ENCODE measurements at places on chromosomes 7 and 10.

GRCh38 chr10:111130471-111130870 is 53.6 kb downstream of the ADRA2A start:
- no peak overlapping the region for H3K27ac ChIP-seq
- no peaks in the 10 kb centered on the region for H3K4me1 ChIP-seq
- DNase-seq, result no peak
- no peak overlapping the region for H3K4me3 ChIP-seq

- no peaks in the 10 kb centered on the region for H3K4me1 ChIP-seq
- DNase-seq, result no peak
- no peak overlapping the region for H3K27ac ChIP-seq
- no peaks in the 10 kb centered on the region for H3K36me3 ChIP-seq
- no peaks in the 10 kb centered on the region for H3K27me3 ChIP-seq
Measured at GRCh38 chr10:4101918-4102654, 317.1 kb upstream of the KLF6 start.

DNA sequence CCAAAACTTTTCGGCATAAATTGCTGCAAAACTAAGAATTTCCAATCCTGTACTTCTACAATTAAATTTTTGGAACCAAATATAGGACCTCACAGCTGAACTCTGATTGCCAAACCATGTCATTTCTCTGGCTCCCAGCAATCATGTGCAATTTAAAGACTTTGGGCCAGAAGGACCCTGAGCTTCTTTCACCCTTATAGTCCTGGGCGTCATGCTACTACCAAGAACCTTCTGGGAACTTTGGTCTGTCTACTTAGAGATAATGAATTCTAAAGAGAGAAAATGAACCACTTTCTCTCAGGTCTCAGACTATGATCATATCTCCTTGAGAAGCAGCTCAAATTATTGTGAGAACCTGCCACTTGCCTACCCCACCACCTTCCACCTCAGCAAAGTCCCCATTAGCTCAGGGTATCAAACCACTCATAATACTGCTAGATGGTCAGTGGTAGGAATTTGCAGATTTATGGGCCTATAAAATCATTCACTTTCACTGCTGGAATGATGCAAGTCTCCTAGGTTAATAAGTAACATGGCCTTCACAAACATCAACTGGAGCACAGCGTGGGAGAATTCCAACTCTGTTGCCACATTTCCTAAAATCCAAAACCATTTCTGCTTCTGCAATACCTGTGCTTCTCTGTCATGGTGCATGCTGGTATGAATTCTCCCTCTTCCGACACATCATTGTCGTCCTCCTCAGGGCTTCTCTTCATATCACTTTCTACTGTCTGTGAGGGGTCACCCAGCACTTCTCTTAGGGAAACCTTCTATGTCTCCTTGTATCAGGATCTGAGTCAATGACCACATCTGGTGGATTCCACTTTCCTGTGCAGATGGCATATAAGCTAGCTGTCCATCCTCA is 6.6 kb upstream of the WDR91 start:
- no peak for DNase-seq
- H3K4me1 ChIP-seq, result no peaks in the 10 kb centered on the region
- no peaks in the 10 kb centered on the region for H3K36me3 ChIP-seq
- no peak overlapping the region for H3K27ac ChIP-seq
- no peaks in the 10 kb centered on the region for H3K27me3 ChIP-seq
- H3K4me3 ChIP-seq, result no peak overlapping the region

DNA sequence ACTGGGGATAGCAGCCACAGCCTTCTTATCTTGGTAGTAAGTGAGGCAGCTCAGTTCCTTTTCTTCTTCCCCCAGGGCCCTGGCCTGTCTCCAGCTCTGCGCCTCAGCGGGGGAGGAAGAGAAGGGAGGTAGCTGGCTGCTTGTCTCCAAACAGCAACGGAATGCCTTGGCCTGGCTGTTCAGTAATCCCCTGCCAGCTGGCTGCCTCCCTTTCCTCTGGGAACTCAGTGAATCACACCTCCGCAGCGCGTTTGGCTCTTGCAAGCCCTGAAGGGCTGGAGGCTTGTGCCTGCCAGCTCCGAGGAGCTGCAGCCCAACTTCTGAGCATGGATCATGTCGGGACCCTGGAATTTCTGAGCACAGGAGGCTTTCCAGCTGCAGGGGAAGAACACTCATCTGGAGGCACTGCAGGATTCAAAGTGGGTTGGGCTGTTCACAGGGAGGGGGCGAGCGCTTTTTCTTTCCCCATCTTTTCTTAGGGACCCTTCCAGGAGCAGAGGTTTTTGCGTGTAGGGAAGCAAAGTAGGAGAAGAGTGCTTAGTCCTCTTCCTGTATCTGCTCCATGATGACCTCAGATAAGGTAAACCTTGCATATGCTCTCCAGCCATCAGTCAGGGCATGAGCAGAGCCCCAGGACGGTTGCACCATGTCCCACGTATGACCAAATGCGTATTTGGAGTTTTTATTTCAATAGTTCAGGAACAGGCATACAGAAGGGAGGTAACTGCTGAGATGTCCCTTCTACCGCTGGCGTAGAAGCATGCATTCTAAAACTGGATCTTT is 253.2 kb upstream of the INHBA start:
- H3K36me3 ChIP-seq, result no peaks in the 10 kb centered on the region
- no peak overlapping the region for H3K27ac ChIP-seq
- DNase-seq, result no peak
- peaks cover 25% of the 10 kb centered on the region for H3K27me3 ChIP-seq

DNA sequence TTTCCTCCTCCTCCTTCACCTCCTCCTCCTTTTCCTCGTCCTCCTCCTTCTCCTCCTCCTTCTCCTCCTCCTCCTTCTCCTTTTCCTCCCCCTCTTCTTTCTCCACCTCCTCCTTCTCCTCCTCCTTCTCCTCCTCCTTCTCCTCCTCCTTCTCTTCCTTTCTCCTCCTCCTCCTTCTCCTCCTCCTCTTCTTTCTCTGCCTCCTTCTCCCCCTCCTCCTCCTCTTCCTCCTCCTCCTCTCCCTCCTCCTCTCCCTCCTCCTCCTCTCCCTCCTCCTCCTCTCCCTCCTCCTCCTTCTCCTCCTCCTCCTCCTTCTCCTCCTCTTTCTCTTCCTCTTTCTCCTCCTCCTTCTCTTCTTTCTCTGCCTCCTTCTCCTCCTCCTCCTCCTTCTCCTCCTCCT is 13.6 kb downstream of the PLXNA4 start:
- no peak overlapping the region for H3K4me3 ChIP-seq
- no peaks in the 10 kb centered on the region for H3K4me1 ChIP-seq
- peaks cover 34% of the 10 kb centered on the region for H3K27me3 ChIP-seq
- no peak overlapping the region for H3K27ac ChIP-seq
- H3K36me3 ChIP-seq, result no peaks in the 10 kb centered on the region

- H3K4me3 ChIP-seq, result no peak overlapping the region
- no peak overlapping the region for H3K27ac ChIP-seq
- DNase-seq, result no peak
- H3K4me1 ChIP-seq, result no peaks in the 10 kb centered on the region
- H3K27me3 ChIP-seq, result no peaks in the 10 kb centered on the region
Measured at GRCh38 chr7:35437619-35438275, 183.8 kb upstream of the TBX20 start.

DNA sequence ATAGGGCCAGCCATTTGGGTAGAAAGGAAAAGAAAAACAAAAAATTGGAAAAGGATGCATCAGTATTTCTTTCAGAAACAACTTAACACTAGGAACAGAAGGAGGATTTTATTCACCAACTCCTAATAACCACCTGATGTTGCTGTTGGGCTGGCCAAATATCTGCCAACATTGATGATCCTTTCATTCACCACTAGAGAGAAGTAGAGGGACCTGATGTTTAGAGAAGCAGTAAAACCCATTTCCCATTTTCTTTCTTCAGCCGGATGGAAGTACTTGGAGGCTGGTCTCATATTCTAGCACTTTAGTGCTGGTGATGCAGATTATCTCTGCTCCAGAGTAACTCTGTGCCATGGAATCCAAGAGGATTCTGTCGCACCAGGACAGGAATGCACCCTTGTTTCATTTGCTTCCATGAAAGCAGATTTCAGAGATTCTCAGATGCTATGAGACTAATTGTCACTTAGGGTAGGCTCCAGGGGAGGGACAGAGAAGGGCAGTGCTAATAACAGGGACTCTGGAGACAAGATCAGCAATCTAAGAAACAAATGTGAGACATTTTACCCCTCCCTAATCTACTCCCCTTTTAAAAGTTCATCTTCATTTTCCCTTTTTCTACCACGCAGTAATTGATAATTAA is 3.1 kb downstream of the KLLN start:
- H3K36me3 ChIP-seq, result no peaks in the 10 kb centered on the region
- no peak overlapping the region for H3K4me3 ChIP-seq
- no peaks in the 10 kb centered on the region for H3K27me3 ChIP-seq
- DNase-seq, result no peak

DNA sequence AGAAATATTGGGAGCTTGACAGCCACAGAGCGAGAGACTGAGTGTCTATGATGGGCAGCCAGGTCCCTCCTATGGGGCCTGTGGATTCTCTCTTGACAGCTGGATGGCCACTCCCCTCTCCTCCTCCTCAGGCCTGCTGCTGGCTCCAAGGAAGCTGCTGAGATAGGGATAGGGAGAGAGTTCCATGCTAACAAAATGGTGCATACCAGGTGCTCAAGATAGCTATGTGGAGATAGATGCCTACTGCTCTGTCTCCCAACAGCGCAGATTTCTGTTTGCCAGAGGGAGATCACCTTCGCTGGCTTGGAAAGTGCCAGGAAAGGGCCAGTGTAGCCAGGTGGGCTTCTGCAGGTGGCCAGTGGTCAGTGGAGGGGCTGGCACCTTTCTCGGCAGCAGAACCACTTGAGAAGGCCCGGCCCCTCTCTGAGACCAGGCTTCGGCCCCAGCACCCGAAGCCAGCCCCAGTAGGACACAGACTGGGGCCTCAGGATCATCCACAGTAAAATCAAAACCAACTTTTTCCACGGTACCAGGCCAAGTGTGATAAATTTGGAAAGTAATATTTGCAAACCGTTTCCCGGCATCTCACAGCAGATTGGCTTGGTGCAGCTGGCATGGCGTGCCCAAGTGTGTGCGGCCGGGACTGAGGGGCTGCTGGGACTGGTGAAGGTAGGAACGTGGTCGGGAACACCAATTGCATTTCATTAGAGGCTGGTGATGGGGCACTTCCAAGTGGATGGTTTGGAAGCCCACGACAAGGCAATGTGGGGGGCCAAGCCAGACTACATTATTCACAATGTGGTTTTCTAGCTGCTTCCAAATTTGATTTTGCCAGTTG is 139.6 kb downstream of the PTPN20 start:
- DNase-seq, result no peak
- H3K4me1 ChIP-seq, result no peaks in the 10 kb centered on the region
- no peaks in the 10 kb centered on the region for H3K36me3 ChIP-seq
- H3K27ac ChIP-seq, result no peak overlapping the region
- no peaks in the 10 kb centered on the region for H3K27me3 ChIP-seq

DNA sequence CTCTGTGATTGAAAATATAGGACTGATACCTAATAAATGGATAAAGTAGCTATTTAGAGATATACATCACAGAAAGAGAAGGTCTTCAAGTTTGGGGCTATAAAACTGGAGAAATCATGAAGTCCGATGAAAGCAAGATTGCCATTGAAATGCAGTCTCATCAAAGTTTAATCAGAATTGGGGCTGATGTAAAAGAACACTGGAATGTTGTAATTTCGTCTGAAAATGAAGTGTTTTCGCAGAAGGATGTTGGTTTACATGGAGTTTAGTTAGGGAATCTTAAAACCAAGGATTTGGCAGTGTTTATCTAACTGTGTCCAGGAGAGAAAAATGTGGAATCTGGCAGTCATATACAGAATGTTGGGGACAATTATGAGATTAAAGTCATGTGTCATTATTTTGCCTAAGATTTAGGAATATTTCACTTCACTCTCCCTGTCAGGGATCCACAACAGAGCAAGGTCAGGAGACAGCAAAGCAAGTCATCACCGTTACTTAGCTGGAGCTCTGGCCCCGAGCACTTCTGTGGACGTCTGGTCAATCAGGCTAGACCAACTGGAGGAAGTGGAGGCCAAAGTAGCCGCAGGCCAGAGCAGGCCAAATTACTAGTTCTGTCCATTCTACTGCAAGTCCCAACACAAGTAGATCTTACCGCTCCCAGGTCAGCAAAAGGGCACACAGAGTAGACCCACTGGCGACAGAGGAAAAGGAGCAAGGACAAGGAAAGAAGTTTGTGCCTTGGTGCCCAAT is 37.0 kb downstream of the EPDR1 start:
- H3K36me3 ChIP-seq, result no peaks in the 10 kb centered on the region
- no peak overlapping the region for H3K4me3 ChIP-seq
- H3K4me1 ChIP-seq, result no peaks in the 10 kb centered on the region
- no peak for DNase-seq
- no peak overlapping the region for H3K27ac ChIP-seq
- no peaks in the 10 kb centered on the region for H3K27me3 ChIP-seq

- H3K27ac ChIP-seq, result no peak overlapping the region
- H3K4me1 ChIP-seq, result no peaks in the 10 kb centered on the region
- no peaks in the 10 kb centered on the region for H3K36me3 ChIP-seq
- no peaks in the 10 kb centered on the region for H3K27me3 ChIP-seq
- no peak for DNase-seq
Measured at GRCh38 chr7:83541187-83541960, 107.6 kb downstream of the SEMA3E start.

DNA sequence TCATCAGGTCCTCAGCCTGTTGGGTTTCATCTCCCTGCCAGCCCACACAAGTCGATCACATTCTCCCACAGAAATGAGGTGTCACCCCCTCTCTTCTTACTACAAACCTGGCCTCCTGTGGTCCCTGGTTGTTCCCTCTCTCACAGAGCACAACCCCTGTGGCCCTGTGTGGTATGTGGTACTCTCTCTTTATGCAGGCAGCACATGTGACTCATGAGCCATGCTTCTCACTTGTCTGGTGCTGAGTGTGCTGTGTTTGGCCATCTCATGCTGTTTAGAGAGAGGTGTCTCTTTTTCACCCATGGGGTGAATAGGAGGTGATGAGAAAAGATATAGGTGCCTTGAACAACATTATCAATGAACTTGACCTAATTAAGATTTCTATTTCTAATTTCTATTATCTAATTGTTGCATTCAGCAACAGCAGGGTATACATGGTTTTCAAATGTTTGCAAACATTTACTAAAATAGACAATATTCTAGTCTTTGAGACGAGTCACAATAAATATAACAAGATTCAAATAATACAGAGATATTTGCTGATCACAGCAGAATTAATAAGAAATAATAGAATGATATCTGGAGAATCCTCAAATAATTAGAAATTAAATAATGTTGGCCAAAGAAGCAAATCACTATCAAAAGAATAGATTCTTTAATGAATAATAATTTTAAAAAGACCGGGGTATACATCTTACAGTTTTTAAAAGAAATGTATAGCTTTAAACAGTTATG is 633.8 kb upstream of the IGFBP3 start:
- no peak overlapping the region for H3K27ac ChIP-seq
- H3K27me3 ChIP-seq, result no peaks in the 10 kb centered on the region
- no peak for DNase-seq
- no peaks in the 10 kb centered on the region for H3K36me3 ChIP-seq
- H3K4me1 ChIP-seq, result peaks cover 32% of the 10 kb centered on the region

DNA sequence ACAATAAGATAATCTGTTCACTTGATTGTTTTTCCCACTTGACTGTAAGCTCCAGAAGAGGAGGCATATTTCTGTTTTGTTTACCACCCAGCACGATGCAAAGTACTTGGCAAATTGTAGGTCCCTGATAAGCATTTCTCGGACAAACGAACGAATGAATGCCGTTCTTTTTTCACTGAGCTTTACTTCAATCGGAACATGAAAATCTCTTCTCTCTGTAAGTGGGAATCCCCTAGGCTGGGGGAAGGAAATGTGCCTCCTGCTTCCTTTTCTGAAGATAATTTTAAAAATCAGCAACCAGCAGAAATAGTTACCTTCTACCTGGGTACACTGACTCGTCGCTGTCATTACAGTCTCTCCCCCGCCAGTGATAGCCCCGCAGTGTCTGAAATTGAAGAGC is 102.9 kb downstream of the AOAH start:
- H3K27ac ChIP-seq, result no peak overlapping the region
- no peaks in the 10 kb centered on the region for H3K27me3 ChIP-seq
- H3K4me1 ChIP-seq, result no peaks in the 10 kb centered on the region
- no peak for DNase-seq
- H3K4me3 ChIP-seq, result no peak overlapping the region

Data from HCT116 (cell line).